ENCODE measurements at places on chromosomes 1 and 21.
A peak's percentile ranks its signal among the peaks of the same experiment; 100 is the strongest.

DNA sequence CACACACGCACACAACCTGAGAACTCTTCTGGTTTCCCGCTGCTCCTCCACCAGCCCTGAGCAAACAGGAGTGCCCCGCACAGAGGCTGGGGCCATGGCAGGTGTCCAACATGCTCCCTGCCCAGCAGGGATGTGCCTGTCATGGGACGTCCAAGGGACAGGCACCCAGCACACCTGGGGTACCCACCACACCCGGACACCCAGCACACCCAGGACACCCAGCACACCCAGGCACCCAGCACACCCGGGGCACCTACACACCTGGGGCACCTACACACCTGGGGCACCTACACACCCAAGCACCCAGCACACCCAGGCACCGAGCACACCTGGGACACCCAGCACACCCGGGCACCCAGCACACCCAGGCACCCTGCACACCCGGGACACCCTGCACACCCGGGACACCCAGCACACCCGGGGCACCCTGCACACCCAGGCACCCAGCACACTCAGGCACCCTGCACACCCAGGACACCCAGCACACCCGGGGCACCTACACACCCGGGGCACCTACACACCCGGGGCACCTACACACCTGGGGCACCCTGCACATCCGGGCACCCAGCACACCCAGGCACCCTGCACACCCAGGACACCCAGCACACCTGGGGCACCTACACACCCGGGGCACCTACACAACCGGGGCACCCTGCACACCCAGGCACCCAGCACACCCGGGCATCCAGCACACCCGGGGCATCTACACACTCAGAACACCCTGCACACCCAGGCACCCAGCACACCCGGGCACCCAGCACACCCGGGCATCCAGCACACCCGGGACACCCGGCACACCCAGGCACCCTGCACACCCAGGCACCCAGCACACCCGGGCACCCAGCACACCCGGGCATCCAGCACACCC, 37.9 kb downstream of the UBE2G2 start:
- peak; percentile 47 for DNase-seq

DNA sequence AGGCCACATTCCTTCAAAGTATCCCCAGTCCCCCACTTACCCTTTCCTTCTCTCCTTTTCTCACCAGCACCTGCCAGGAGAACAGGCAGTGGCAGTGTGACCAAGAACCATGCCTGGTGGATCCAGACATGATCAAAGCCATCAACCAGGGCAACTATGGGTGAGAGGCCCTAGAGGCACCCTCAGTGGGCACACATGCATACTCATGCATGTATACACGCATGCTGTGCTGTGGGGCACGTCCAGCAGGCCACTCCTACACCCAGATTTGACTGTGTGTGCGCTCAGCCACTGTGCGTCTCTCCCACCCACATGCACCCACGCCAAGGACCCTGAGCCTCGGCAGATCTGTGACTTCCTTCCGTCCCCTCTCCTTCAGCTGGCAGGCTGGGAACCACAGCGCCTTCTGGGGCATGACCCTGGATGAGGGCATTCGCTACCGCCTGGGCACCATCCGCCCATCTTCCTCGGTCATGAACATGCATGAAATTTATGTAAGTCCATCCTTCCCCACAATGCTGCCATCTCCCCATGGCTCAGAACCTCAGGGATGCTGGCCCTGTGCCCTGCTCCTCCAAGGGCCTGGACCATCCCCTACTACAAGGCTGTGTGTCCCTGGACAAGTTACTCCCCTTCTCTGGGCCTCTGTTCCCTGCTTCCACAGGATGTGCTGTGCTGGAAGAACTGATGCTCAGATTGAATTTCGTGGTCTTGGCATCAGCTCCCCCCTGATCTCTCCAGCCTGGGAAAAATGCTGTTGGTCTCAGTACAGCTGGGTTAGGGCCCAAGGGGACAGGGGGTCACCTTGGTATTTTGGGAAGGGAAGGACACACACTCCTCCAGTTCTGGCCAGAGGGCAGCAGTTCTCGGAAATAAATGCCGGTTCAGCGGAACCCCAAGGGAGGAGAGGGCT, 7.0 kb downstream of the TINAGL1 start:
- no peak for DNase-seq

DNA sequence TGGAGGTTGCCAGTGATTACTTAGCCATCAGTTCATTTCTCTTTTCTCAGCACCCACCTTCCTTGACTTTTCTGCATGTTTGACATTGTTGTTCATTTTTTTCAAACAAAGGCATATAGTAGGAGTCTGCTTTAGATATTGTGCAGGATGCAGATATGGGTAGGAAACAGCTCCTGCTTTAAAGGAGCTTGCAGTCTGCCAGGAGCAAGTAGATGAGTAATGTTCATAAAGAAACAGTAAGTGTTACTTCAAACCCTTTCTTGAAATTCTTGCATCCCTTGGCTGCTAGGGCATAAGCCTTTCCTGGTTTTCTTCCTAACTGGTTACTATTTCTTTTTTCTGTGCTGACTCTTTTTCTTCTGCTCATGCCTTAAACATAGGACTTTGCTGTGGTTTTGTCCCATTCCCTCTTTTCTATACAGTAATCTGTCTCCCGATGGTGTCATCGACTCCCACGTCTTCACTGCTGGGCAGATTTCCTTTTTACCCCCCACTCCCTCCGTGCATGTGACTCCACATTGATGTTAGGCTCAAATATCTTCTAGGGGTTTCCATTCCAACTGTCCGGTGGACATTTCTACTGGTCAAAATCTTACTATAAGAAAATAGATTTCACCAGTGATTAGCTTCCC, 20.4 kb downstream of the PTGFRN start:
- no peak for DNase-seq

DNA sequence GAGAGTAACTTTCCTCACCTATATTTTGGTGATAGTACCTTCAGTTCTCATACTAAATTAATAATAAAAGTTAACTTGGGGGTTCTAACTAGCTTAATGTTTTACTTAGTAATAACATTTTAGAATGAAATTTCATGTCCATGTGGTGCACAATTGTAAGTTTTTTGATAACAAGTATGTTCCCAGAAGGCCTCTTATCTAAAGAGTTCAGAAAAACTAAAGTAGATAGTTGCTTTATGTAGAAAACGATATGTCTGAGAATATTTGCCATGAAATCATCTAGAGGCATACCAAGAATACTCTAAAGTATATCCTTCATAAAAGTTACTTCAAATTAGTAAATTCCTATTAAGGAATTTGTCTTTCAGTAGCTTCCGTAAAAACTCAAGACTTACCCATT, 10.2 kb upstream of the ADCY10 start:
- DNase-seq = no peak

- DNase-seq = no peak
These were observed 75.3 kb downstream of the KCNK1 start for GRCh38 chr1:233689017-233689747.

- DNase-seq = peak; percentile 84
These were observed 90.9 kb downstream of the SLC30A10 start for GRCh38 chr1:219837274-219837993.

DNA sequence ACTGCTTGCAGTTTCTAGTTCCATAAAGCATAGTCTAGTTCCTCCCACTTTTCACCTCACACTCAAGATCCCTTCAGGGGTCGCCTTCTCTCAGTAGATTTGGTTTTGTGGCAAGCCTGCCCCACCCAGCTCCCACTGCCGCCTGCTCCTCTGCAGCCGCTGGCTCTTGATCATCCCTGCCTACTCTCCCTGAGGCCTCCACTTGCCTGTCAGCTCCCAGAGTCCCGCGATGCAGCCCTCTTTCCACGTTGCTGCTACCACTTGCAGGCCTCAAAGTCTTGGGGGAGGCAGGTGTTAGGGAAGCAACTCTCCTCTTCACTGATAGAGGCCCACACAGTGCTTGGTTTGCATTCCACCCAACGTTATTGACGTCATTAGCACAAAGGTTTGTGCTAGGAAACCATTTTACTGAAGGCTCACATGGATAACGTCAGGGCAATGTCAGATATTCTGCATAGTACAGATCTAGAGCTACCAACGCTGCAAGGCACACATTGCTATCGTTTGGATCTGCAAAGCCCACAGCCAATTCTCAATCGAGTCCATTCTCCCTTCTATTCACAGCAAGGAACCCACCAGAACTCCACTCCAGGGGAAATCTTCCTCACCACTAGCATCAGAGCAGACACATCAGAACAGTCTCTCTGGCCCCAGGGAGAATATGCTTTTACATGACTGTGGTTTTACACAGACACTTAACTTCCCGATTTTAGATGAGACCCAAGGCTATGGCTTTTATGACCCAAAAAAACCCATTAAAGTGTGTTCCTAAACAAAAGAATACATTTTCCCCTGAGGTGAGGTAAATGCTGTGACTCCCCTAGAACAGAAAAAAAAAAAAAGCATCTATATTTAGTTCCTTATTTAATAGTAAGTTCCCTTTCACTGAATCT, 519.5 kb upstream of the CAMK1G start:
- DNase-seq = no peak

DNA sequence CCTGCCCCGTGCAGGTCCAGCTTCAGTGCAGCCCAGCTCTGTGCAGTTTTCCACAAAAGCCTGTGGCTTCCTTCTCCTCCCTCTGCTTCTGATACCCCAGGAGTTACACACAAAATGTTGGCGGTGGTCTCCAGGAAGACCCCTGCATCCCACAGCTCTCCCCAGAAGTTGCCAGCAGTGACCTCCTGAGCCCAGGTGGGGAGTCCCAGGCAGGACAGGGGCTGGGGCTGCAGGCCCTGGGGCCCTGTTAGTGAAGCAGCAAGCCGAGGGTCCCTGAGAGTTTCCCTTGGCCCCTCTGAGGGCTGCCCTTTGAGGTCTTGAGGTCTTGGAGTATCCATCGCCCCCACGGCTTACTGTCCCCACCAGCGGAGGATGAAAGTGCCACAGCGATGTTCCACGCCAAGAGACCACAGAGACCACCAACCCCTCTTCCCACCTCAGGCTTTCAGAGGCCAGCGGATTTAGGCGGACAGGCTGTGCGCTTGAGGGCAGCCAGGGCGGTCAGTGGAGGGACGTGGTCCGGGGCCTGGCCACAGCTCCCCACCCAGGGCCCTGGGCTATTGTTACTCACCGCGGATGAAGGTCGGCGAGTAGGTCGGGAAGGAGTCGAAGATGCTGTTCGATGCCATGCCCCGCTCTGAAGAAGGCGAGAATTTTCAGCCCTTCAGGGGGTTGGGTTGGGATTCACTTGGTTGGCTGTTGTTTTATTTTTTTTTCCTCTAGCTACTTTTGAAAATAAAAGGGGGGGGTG, 34.0 kb upstream of the RUNX3 start:
- DNase-seq = no peak

- no peak for DNase-seq
These were observed 14.5 kb upstream of the KCNA2 start for GRCh38 chr1:110620686-110621085.

GRCh38 chr1:243346016-243346415, 90.2 kb downstream of the SDCCAG8 start:
- no peak for DNase-seq

DNA sequence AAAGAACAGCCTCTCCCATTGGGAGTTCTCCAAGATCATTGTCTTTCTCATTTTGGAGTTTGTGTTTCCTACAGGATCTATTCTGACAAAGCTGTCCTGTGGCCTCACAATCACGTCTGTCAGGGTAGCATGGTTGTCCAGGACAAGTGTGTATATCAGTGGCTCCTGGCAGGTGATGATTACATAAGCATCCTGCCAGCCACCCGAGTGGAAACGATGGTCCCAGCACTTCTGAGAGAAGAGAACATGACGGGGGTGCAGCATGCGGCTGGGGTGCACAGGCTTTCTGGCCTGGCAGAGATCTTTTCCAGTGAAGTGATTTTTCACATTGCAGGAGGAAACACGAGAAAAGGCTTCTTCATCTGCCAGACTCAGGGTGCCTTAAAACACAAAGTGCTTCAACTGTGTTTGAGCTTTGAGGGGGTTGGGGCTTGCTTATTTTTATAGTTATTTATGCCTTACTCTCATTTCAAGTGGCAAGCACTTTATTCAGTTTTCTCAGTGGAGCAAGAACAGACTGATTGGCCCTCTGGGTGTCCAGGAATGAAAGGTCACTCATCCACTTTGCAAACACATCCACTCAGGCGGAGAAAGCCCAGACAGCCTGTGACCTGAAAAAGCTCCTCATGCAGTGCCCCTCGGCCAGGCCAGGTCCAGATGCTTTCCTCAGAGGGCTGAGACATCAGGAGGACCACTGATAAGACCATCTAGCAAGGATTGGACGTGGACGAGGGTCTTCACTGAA, 186.0 kb downstream of the DUSP10 start:
- DNase-seq = peak; percentile 84

- DNase-seq = no peak
These were observed 605 bp upstream of the RABGGTB start for GRCh38 chr1:75785320-75785982.

GRCh38 chr1:117710710-117711109, 104.9 kb downstream of the TENT5C start:
- no peak for DNase-seq

DNA sequence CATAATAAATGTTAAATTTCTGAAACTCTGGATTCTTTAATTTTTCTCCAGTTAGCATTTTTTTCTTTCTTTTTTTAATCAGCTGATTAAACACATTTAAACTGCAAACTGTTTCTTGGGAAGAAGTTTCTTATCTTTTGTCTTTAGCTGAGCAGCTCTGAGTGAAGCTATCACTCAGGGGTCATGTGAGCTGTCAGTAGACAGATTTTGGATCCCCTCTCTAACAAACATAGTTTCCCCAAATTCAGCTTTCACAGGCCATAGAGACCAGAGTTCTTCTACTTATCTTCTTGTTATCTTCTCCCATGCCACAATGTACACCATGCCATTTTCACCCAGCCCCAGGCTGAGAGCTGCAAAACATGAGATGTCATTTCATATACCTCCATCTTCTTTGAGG, 148.9 kb downstream of the CDC42BPA start:
- no peak for DNase-seq

DNA sequence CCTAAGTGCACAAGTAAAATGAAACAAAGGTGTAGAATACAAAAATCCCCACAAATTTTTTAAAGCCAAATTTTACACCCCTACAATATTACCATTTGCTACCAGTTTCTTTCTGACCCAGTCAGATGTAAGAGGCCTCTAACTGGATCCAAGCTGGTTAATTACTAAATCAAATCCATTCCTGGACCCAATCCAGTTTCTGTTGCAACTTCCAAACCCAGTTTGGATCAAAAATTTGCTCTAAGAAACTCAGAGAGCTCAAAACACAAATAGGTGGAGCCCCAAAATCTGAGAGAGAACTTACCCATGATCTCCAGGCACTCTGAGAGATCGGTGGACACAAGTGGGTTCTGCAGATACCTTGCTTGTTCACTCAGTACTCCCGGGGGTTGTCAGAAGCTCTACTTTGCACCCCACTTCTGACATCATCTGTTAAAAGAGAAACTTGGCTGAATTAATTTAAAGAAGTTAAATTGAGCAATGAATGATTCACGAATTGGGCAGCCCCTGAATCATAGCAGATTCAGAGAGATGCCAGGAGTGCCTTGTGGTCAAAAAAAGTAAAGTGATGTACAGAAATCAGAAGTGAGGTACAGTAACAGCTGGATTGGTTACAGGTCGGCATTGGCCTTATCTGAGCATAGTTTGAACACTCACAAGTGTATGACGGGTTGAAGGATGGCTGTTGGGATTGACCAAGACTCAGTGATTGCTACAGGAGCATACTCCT, 448.0 kb downstream of the KCNT2 start:
- no peak for DNase-seq

Data from DMS53 (cell line).